ENCODE measurements at places on chromosomes 1 and 21.

DNA sequence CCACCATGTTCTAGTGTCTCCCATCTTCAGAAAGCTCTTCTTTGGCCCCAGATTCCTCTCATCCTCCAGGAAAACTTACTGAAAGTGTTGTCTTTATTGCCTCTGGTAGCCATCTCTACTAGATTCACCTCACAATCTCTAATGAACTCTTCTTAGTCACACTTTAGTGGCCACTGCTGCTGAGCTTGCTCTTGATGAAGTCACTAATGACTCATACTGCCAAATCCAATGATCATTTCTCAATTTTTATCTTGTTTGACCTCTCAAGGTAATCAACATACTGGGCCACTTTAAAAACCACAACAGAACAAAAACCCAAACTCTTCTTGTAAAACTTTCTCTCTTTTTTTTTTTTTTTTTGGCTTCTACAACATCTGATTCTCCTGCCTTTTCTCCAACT is 196.4 kb downstream of the LHX8 start:
- DNase-seq = no peak

DNA sequence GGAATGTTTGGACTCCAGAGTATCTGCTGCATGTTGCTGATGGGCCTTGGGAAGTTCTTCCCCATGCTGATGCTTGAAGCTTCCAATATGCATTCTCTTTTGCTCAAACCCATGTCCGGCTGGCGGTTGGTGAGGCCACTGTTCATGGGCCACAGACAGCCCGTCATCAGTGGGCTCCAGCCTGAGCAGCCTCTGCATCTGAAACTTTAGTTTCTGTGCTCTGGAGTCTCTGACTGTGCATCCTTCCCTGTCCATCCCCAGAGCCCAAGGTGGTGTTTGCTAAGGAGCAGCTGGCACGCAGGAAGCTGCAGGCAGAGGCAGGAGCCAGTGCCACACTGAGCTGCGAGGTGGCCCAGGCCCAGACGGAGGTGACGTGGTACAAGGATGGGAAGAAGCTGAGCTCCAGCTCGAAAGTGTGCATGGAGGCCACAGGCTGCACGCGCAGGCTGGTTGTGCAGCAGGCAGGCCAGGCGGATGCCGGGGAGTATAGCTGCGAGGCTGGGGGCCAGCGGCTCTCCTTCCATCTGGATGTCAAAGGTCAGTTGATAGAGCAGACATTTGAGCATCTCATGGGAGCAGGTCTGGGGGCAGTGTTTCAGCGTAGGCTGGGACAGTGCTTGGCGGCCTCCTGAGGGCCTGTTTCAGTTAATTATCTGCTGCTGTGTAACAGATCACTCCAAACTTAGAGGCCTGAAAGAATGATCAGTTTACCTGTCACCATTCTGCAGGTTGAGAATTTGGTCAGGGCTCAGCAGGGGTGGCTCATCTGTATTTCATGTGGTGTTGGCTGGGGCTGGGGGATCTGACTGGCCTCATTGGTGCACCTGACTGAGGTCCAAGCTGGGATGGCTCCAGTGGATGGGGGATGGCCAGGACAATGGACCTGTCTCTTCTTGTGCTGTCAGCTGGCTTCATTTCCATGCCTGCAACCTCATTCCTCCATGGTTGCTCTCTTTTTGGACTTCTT is 16.6 kb downstream of the OBSCN start:
- DNase-seq = no peak

DNA sequence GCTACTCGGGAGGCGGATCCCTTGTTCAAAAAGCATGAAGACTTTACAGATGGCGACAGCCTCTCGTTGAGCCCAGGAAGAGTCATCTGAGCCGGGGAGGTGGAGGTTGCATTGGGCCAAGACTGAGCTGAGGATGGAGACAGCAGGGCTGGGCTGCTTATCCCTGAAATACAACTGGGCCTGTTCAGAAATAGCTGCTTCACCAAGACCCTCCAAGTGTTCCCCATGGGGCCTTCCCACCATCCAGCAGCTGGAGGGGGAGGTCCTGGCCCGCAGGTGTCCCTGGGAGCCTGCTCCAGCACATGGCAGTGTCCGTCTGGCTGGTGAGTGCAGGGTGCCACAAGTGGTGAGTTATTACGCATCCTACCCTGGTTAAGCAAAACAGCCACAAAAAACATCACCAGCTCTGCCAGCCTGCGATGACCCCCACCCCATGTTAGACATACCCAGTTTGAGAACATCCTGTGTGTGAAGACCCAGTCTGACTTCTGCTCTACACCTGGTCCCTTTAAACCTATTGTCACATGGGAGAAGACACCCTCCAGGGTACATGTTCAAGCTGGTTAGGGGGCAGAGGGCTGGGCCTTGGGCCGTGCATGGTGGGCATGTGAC is 93.1 kb upstream of the TMPRSS2 start:
- DNase-seq = no peak

- DNase-seq = no peak
Observed at GRCh38 chr1:93177991-93178390, 2.2 kb downstream of the TMED5 start.

- DNase-seq = no peak
Observed at GRCh38 chr1:87179076-87179810, 149.4 kb upstream of the LMO4 start.

DNA sequence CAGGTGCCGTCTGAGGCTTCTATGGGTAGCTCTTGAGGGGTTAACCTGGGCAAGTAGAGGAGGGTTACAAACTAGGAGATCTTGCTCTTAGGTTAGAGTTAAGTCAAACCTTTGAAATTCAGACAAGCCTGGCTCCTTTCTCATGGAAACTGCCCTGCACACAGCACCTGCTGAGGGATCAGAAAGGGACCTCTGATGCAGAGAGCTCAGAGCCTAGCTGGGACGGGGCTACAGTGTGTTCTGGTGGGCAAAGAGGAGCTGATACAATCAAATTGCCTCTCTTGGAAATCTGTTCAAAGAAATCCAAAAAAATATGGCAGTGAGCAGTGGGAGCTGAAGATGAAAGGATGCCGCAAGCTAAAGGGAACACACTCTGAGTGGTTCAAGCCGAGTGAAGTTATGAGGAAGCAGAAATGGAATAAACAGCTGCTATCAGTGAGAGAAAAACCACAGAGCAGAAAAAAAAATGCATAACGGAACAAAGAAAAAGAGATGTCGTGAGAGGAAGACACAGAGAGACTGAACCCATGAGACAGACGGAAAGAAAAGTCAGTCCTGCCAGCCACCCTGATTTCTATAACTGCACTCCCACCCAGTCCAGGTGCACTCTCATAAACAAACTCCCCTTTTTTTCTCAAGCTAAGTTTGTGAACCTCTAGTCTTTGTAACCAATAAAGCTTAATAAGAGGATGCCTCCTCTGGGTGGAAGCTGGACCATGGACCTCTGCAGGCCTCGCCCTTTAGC is 26.6 kb downstream of the PAFAH2 start:
- DNase-seq = no peak

All from CD4-positive, alpha-beta T cell (primary cell).